ENCODE measurements at places on chromosomes 3 and 15.

GRCh38 chr15:50876989-50877360, 31.5 kb upstream of the AP4E1 start:
- peak; percentile 20 for DNase-seq

DNA sequence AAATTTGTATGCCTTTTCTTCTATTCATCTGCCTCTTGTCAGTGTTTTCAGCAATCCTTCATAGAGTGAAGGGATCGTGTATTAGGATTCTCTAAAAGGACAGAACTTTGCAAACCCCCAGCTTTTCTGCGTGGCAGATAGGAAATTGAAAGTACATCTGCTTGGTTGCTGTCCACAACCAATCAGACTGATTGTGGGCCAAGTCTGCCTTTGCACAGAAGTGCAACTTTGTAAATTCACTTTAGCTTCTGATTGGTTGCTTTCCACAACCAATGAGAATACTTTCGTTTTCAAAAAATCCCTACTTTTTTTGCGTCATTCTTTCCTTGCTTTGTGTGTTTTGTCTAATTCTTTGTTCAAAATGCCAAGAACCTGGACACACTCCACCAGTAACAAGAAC, 847.4 kb downstream of the FHIT start:
- DNase-seq: no peak

- DNase-seq: no peak
Measured at GRCh38 chr3:124444896-124445295, 285.4 kb upstream of the UMPS start.

DNA sequence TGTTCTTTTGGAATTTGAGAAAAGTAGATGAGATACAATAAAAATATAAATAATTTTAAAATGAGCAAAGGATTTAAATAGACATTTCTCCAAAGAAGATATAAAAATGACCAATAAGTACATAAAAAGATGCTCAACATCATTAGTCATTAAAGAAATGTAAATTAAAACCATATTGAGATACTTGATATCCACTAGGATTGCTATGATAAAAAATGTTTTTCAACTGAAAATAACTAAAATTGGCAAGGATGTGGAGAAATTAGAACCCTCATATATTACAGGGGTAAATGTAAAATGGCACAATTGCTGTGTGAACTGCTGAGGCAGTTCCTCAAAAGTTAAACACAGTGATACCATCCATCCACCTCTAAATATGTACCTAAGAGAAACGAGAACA, 38.8 kb downstream of the LRRFIP2 start:
- no peak for DNase-seq

- DNase-seq: no peak
Measured at GRCh38 chr15:101604124-101604874, 47.9 kb downstream of the TM2D3 start.

- DNase-seq: no peak
Measured at GRCh38 chr15:66633041-66633937, 67.5 kb upstream of the LCTL start.

- no peak for DNase-seq
Measured at GRCh38 chr3:48004694-48005093, 11.5 kb downstream of the MAP4 start.

DNA sequence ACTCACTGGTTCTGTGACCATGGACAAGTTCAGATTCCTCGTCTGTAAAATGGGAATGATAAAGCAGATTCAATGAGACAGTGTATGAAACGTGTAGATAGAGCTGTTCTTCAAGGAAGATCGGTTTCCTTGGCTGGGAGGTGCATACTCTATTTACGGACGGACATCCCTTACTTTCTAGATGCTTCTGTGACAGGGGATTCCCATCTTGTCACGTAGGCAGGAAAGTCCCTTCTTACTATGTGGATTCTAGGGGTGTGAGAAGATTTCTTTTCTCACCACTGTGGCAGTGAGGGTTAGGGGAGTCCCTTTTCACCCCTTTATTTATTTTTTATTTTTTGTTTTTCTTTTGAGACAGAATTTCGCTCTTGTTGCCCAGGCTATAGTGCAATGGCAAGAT, 180.9 kb upstream of the TBL1XR1 start:
- no peak for DNase-seq

DNA sequence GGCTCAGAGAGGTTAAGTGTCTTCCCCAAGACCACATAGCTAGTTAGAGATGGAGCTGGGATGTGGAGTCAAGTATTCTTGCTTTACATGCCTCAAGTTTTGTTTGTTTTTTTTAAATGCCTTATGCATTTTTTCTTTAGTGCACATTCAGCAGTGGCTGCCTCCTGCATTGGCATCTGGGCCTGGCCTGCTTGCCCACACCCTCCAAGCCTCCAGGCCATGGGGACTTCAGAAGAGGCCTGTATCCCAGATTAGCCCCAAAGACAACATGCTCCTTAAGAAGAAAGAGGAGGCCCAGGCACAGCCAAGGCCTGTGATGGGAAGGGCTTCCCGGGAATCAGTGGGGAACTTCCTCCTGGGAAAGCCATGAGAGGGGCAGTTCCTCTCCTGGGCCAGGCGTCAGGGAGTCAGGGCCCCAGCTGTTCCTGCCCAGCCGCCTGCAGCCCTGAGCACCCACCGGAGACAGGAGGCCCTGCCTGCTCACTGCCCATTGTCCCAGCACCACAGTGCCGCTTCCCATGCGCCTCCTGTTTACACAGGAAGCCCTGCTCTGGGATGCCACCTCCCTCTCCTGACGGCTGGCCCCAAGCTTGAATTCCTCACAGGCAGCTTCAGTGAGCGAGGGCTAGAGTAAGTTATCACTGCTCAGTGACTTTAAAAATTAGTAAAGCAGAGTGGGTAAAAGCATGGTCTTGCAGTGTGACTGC, 16.0 kb downstream of the FOXL2NB start:
- no peak for DNase-seq

- DNase-seq: no peak
Measured at GRCh38 chr3:183299976-183300375, 46.9 kb downstream of the B3GNT5 start.

- no peak for DNase-seq
Measured at GRCh38 chr3:45365060-45365459, 23.3 kb upstream of the LARS2 start.

DNA sequence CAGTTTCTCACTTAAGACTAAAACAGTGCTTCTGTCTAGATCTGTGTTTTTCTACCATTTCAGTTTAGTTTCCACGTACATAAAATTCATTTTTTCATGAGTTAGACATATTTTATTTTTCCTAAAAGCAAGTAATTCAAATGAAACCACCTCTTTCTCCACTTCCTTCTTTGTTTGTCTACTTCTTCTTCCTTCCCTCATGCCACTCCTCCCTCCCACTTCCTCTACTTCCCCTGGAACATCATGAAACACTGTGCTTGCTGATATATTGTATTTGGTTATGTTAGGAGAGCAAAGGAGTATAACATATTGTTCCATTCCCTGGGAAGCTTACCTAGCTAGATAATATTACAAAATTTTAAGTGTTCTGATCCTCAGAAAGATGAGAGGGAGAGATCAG, 36.7 kb upstream of the GOLGA8B start:
- DNase-seq: no peak

DNA sequence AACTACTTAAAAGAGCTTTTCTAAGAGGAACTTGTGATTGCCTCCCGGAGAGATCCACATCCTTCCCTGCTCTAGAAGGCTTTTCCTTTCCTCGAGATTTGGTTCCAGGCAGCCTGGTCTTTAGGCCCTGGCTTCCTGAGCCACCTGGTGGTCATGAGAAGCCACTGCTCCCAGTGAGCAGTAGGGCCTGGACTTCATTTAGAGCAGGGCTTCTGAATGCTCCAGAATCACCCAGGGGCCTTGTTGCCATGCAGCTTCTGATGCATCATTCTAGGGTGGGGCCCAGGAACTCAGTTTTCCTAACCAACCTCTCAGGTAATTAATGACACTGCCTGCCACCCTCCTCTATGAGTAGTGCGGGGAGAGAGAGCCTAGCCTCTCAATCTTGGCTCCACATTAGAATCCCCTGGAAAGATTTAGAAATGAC, 29.6 kb downstream of the PSMD6 start:
- DNase-seq: peak; percentile 14

GRCh38 chr15:40870716-40871115, 3.3 kb downstream of the RHOV start:
- no peak for DNase-seq

GRCh38 chr3:140530603-140531002, 147.3 kb upstream of the TRIM42 start:
- DNase-seq: no peak

DNA sequence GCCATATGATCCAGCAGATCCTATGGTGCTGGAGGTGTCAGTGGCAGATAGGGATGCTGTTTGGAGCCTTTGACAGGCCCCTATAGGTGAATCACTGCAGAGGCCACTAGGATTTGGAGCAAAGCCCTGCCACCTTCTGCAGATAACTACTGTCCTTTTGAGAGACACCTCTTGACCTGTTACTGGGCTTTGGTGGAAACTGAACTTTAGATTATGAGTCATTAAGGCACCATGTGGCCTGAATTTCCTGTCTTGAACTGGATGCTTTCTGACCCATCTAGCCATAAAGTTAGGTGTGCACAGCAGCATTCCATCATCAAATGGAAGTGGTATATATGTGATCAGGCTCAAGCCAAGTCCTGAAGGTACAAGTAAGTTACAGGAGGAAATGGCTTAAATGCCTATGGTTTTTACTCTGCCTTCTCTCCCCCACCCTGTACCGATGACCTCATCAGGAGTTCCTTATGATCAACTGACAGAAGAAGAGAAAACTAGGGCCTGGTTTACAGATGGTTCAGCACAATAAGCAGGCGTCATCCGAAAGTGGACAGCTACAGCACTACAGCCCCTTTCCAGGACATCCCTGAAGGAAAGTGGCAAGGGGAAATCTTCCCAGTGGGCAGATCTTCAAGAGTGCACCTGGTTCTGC, 565.6 kb upstream of the AGTR1 start:
- DNase-seq: no peak

DNA sequence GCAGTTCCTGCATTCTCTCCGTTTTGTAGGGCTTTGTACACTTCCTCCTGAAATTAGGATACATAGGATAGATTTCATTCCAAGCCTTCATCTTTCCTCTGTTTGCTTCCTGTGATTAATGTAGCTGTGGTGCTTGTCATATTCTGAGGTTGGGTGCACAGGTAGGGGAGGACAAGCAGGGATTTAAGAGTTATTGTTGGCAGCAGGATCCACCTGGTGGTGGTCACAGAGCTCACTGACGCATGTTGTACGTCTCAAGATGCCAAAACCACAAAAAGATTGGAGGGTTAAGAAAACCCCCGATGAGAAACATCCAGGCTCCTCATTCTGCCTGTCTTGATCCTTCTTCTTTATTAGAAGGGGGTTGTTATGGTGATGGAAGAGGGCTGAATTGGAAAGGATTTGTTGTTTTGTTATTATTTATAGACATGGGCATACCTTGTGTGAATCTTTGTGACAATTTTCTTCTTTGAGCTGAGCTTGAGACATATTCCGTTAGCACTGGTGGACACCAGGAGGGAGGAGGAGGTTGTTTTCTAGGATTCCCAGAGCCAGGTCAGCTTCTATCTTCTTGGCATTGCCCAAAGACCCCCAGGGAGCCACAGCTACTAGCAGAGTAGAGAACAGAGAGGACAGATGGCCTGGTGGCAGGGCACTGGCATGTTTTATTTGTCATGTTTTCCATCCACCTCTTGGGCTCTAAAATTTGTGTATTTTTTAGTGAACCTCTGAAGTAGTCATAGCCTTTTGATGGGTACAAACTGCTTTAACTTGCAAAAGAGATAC, 57.7 kb upstream of the LARS2 start:
- no peak for DNase-seq

DNA sequence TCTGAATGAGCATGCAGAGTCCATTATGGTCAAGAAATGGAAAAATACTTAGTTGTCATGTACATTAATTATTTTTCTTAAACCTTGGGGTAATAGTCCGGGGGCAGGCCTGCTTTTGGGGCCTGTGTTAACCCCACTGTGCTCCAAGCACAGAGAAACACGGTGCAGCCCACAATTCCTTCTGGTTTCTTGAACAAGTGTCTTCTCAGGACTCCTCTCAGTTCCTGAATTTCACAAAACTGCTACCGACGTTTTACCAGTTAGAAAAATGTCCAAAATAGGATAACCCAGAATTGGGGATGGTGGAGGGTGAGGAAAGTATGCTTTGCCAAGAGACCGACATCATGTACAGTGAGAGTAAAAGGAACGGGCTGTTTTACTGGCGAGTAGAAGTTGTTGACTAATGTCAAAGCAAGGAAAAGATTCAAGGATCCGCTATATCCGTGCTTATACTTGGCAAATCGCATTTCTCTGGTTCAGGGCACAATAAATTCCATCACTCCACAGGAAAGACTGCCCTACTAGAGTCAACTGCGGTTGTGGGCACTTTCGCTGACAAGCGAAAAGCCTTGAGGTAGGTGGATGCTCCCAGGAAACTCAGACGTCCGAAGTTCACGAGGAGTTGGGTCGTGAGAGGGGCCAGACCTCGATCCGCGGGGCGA, 495 bp upstream of the NXPE3 start:
- no peak for DNase-seq

GRCh38 chr3:25430287-25430934, 2.3 kb downstream of the RARB start:
- DNase-seq: no peak

DNA sequence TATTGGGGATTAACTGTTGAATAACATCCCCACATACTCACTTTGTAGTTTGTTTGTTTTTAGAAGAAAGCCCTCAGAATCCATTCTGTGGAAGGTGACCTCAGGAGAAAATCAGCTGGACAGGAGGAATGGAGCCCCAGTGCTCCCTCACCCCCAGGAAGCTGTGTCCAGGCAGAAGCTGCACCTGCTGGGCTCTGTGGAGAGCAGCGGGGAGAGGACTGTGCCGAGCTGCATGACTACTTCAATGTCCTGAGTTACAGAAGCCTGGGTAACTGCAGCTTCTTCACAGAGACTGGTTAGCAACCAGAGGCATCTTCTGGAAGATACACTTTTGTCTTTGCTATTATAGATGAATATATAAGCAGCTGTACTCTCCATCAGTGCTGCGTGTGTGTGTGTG, 14.0 kb downstream of the TIGIT start:
- no peak for DNase-seq

- no peak for DNase-seq
Measured at GRCh38 chr3:46607603-46608028, 4.7 kb upstream of the FAM240A start.

- DNase-seq: no peak
Measured at GRCh38 chr3:41431386-41431785, 232.1 kb downstream of the CTNNB1 start.

DNA sequence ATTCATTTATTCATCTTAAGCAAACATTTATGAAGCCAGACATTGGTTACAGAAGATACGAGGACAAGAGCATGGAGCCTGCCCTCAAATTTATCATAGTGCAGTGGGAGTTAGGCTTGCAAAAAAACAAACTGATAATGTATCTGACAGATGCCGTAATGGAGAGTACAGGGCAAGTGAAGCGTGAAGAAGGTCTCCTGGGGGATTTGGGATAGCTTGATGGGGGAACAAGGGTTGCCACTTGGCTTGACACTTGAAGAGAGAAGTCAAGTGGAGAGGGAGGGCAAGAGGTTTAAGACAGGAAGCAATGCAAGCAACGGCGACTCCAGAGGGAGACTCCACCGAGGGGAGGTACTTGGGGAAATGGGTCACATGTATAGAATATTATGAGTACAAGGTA, 129.3 kb downstream of the SSR3 start:
- no peak for DNase-seq

All from NCI-H2081 treated with DMSO at 0.1 percent for 48 hours (cell line).